Effector memory CD4-positive, alpha-beta T cell (primary cell): ENCODE measurements at places on chromosomes 11 and 22.

DNA sequence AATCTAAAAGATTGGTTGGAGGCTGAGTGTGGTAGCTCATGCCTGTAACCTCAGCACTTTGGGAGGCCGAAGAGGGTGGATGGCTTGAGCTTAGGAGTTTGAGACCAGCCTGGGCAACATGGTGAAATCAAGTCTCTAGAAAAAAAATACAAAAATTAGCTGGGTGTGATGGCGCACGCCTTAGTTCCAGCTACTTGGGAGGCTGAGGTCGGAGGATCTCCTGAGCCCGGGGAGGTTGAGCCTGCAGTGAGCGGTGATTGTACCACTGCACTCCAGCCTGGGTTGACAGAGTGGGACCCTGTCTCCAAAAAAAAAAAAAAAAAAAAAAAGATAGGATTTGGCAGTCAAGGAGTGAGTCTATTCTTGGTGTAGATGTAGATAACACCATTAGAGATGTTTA lies 10.6 kb downstream of the FOLR1 start:
- DNase-seq: no peak

DNA sequence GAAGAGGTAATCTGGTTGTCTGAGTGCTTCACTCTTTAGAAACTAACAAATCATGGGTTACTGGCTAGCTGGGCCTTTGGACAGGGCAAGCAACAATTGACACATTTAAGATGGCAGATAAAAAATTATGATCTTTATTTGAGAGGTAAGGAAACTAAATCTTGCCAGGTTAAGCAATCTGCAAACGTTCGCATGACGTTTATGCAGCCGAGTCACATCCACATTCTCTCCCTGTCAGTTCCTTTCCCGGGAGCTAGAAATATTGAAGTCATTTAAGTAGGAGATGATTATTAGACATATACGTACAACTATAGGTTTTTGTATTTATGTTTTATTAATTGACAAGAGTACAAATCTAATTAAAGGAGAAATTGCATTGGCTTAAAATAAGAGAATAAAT lies 57.4 kb upstream of the RCN1 start:
- no peak for DNase-seq

DNA sequence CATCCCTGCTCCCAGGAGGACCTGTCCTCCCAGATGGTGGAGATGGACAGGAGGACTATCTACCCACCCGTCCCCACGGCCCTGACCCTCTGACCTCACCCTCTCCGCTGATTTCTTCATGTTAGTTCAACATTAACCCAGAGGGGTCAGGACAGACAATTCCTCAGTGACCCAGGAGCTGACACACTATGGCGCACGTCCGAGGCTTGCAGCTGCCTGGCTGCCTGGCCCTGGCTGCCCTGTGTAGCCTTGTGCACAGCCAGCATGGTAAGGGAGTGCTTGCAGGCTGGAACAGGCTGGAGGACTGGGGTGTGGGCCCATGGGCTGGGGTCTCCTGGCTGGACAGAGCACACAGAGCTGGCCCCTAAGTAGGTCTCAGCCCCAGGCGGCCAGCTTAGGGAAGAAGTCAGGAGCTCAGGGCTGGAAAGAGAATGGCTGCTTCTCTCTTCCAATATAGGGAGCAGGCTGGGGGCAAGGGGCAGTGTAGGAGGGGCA lies at the start of gene F2:
Gene F2 (plus strand): TSS at position 166 of the 495 bp plus-strand sequence. CDS start 23 bp downstream, at position 189.
- DNase-seq: no peak

DNA sequence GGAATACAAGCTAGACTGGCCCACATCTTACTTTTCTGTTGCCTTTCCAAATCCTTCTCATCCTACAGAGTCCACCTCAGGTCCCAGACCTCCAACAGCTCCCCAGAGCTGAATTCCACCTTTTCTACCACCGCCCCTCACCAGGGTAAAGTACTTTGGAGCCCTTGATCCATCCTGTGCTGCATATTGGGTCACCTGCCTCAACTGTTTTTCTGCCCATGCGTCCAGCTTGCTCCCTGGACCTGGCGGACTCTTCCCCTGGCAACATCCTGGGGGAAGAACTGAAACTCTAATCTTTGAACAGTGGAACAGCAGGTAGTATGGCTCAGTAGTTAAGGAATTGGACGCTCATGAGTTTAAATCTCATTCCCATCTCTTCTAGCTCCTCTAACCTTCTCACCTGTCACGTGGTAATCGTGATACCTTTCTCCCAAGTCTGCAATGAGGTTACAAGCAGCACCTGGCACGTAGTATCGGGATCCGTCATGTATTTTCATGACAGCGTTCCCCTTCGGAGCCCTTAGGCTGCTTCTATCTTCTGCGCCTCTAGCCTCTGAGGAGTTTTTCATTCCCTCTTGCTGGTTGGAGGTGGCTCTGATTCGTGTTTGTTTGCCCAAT lies 98.1 kb downstream of the CEP164 start:
- no peak for DNase-seq

DNA sequence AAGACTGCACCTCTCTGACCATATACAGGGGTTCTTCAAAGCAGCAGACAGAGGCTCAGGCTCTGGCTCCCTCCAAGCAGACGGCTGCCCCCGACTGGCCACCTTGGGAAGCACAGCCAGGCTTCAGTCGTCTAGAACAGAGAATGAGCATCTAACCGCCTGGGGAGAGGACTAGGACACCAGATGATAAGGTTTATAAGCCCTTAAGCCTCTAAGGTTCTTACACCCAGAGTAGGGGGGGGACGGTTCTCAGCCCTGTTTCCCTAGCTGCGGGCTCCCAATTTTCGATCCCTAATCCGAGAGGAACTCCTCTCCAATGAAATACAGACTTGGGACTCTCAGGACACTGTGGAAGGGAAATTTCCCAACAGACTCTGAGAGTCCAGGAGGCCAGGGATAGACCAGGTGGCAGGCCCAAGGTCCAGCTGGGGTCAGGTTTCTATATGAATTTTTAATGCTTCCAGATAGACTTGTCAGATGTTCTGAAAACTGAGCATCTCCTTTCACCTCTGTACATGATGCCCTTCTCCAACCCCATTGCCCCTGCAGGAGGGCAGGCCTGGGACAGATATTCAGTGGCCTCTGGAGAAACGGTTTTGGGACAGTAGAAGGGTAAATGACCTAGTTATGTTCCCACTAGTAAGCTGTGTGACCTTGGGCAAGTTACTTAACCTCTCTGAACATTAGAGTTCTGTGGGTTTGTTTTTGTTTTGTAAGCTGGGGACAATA lies 20.2 kb downstream of the RTN4RL2 start:
- DNase-seq: no peak

- DNase-seq: no peak
Measured at GRCh38 chr11:92897487-92897886, 72.0 kb upstream of the MTNR1B start.

GRCh38 chr11:72621008-72621610 lies 53.1 kb downstream of the PDE2A start:
- DNase-seq: no peak

- DNase-seq: no peak
Measured at GRCh38 chr11:42661942-42662341, 649.9 kb upstream of the API5 start.

GRCh38 chr11:35178873-35179272 lies 39.9 kb downstream of the CD44 start:
- DNase-seq: no peak

GRCh38 chr11:47611348-47611794 lies 17.2 kb upstream of the C1QTNF4 start:
- DNase-seq: no peak

DNA sequence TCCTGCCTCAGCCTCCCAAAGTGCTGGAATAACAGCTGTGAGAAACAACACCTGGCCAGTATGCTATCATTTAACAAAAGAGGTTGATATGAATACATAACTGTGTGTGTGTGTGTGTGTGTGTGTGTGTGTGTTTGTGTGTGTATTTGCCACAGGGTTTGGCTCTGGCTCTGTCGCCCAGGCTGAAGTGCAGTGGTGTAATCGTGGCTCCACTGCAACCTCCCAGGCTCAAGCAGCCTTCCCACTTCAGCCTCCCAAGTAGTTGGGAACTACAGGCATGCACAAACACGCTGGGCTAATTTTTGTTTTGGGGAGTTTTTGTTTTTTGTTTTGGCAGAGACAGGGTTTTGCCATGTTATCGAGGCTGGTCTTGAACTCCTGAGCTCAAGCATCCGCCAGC lies 4.7 kb downstream of the SPA17 start:
- DNase-seq: no peak

DNA sequence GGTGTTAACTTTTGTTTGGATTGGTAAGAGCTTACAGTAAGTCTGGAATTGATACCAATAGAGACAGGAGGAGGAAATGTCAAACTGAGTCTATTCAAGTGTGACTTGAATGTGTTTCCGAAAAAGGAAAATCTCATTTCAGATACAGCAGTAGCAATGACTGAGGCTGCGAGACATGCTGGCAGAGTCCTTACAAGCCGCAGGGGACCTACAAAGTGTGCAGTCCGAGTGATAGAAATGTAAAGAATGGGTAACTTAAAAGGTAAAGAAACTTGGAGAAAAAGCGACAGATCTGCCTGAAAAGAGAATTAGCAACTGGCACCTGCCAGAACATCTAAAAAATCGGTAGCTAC lies 444 bp downstream of the CWF19L2 start:
- no peak for DNase-seq

DNA sequence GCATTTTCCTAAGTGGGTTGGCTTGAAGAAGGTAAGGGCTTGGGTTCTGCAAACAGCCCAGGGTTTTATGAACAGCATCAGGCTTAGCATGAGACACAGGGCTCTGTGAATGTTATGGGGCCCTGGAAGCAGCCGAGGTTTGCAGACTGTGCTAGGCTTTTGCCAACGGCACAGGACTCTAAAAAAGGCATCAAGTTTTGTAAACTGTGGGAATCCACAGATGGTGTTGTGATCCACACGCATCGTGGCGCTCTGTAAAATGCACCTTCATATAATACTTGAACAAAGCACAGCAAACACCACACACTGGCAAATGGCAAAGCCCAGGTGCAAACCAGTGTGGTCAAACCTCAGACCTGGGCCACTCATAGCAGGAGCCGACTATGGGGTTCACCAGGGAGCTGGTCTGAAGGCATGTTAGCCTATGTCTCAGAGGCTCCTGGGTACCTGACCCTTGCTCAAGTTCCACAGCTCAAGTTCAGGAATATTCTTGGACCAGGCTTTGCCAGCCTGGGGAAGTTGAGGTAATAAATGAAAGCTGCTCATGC lies 2.4 kb upstream of the SLCO2B1 start:
- DNase-seq: no peak

- DNase-seq: peak; percentile 13
Measured at GRCh38 chr22:41746567-41747400, 47.5 kb downstream of the MEI1 start.

DNA sequence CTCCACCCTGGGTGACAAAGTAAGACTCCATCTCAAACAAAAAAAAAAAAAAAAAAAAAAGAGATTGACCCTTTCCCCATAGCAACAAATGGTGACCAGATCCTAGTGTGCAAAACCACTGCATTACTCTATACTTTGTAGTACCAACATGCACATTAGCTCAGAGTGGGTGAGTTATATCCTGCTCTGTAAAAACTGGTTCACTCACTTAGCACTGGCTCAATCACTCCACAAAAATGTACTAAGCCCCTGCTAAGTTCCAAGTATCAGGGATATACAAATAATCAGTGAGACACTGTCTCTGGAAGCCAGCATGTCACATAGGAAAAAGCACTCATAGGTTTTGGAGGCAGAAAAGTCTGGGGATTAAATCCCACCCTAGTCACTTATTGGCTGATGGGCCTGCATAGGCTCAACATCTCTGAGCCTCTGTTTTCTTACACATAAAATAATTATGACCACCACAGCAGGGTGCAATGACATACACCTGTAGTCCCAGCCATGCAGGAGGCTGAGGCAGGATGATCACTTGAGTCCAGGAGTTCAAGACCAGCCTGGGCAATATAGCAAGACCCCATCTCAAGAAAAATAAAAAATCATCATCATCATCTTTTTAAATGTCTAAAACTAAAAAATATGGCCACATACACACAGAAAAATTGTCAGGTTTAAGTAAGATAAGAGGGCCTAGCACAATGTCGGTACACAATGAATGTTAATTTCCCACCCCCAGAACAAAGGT lies 11.9 kb downstream of the FAM168A start:
- no peak for DNase-seq

GRCh38 chr11:117417342-117417741 lies 89.7 kb downstream of the CEP164 start:
- no peak for DNase-seq

- no peak for DNase-seq
Measured at GRCh38 chr11:79536155-79536917, 95.5 kb upstream of the TENM4 start.

GRCh38 chr11:60786811-60787567 lies 1.9 kb downstream of the MS4A10 start:
- DNase-seq: no peak

- no peak for DNase-seq
Measured at GRCh38 chr11:10731064-10731680, 19.9 kb upstream of the CTR9 start.

DNA sequence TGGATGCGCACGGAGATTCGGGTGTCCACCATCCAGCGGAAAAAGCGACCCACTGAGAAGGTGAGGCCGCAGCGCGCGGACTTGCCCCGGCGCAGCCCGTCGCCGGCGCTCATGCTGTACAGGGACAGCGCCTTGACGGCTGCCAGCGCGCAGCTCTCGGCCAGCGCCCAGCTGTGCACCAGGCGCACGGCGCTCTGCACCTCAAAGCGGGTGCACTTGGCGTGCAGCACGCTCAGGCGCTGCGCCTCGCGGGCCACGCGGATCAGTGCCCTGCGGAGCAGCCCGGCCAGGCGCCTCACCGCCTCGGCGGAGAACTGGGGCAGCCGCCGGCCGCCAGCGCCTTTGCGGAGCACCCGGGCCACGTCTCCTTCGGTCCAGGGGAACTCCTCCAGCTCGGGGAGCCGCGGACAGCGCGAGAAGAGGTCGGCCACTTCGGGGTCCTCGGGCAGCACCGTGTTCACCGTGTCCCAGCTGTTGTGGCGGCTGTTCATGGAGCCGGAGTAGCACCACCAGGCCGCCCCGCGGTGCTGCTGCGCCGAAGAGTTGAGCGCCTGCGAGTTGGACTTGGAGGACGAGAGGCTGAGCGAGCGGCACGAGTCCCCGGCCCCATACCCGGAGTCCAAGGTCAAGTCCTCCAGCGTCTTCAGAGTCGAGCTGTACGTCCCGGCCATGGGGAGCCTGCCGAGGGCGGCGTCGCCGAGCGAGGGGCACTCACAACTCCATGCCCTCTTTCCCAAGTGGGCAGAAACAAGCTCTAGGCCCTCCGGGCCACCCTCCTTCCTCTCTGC lies 703 bp downstream of the ABTB2 start:
- DNase-seq: peak; percentile 19

DNA sequence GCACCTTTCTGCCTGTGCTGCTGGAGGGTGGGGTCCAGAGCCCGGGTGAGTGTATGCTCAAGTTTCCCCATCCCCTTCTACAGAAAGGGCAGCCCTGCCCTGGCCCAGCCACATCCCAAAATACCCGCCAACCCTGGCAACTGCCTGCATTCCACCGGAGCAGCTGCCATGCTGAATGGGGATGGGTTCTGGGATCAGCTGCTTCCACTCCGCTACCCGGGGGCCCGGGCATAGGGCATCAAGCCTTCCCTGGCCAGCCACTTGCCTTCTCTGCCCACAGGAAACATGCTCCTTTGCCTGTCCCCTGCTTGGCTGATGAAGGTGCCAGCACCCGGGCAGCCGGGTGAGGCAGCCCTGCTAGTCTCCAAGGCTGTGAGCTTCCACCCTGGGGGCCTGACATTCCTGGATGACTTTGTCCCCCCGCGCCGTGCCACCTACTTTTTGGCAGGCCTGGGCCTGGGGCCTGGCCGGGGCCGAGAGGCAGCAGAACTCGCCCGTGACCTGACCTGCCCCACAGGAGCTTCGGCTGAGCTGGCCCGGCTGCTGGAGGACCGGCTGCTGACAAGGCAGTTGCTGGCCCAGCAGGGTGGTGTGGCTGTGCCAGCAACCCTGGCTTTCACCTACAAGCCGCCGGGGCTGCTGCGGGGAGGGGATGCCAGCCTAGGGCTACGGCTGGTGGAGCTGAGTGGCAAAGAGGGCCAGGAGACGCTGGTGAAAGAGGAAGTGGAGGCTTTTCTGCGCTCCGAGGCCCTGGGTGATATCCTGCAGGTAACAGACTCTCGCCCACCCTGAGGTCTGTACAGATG lies 3.2 kb downstream of the CARNS1 start:
- DNase-seq: no peak
